ENCODE measurements at places on chromosomes 6 and 20.

GRCh38 chr6:12233693-12234571 is 56.2 kb upstream of the EDN1 start:
- DNase-seq = peak; percentile 84

DNA sequence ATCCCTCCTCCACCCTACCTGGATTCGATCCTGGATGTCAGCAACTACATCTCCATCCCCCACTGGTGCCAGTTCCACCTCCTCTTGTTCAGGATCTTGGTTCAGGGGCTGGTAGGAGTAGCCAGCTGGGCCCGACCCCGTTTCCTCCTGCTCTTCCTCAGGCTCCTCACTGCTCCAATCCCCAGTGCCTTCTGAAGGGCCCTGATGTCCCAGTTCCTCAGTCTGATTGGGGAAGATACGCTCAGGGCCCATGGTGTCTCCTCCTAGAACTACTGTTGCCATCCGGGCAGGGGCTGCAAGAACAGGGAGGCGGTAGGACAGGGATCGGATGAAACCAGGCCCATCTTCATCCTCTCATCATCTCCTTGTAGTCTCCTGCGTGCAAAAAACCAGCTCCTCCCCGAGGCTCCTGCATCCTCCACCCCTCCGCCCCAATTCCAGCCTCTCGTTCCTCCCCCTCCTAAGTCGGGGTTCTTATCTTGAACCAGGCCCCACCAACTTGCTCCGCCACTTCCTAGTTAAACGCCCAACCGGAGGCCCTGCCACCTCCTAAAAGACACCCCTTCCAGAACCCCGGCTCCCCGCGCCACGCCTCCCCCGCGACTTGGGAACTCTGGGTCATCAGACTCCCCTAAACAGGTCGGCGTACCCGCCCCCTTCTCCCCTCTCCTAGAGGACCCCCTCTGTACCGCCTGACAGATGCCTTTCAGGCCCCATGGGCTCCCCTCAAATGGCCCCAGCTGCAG is 476 bp downstream of the MEA1 start:
- DNase-seq = peak; percentile 92

DNA sequence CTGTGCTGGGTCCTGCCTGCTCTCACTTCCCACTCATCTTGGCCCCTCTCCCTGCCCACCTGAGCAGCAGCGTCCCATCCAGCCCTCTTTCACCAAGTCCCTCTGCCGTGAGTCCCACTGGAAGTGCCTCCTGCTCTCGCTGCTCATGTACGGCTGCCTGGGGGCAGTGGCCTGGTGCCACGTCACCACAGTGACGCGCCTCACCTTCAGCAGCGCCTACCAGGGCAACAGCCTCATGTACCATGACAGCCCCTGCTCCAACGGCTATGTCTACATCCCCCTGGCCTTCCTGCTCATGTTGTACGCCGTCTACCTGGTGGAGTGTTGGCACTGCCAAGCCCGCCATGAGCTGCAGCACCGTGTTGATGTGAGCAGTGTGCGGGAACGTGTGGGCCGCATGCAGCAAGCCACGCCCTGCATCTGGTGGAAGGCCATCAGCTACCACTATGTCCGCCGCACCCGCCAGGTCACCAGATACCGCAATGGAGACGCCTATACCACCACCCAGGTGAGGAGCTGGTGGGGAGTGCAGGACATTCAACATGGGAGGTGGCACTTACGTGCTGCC is 2.8 kb downstream of the TMEM151B start:
- DNase-seq = no peak

- DNase-seq = peak; percentile 26
These were observed 7.0 kb upstream of the ZKSCAN8 start for GRCh38 chr6:28134716-28135115.

All from hematopoietic multipotent progenitor cell treated with erythropoietin and hydrocortisone succinate and interleukin-3 and kit ligand, for 6 days (in vitro differentiated cells).